ENCODE measurements at places on chromosomes 7 and 10.

GRCh38 chr7:28804990-28805389 lies 153.1 kb downstream of the TRIL start:
- DNase-seq: peak; percentile 55

DNA sequence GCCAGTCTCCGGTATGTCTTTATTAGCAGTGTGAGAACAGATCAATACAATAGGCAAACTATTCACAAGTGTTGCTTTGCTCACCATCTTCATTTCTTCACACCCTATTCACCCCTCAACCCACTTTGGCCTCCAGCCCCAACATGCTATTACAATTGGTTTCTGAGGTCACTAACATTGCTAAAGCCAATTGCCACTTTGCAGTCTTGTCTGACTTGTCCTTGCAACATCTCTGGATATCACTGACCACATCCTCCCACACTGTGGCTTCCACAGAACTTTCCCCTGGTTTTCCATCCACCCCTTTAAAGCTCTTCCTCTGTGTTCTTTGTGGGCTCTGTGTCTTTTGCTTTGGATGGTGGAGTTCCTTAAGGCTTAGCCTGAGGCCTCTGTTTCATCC lies 5.2 kb upstream of the APBB1IP start:
- no peak for DNase-seq

DNA sequence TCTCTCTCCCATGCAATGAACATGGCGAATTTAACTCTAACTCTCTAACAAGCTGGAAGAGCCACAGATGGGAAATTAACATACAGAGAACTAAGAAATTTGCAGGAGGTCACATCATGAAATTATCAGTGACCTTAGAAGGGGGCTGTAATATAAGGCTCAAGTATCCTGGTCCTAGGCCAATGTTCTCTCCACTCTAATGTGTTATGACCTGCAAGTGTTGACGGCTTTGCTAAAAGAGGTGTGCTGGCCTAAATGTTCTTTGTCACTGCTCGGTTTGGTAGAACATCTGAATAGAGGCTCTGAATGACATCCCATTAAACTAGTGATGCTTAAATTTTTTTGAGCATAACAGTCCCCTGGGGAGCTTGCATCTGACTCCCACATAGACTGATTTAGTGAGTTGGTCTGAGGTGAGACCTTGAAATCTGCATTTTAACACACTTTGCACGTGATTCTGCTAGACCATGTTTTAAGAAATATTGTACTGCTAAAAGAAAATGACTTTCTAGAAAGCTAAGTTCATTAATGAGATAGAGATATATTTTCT lies 129.3 kb downstream of the GFRA1 start:
- no peak for DNase-seq

DNA sequence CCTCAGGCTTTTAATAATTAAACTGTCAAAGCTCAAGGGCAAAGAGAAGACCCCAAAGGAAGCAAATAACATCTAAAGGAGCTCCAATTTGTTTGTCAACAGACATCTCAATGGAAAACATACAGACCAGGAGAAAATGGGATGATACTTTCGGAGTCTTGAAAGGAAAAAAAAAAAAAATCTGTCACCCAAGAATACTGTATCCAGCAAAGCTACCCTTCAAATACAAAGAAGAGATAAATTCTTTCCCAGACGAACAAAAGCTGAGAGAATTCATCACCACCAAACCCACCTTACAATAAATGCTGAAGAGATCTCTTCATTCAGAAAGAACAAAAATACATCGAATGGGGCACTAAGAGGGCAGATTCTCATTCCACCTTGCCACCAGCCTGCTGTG lies 232.8 kb downstream of the PTPRN2 start:
- no peak for DNase-seq

DNA sequence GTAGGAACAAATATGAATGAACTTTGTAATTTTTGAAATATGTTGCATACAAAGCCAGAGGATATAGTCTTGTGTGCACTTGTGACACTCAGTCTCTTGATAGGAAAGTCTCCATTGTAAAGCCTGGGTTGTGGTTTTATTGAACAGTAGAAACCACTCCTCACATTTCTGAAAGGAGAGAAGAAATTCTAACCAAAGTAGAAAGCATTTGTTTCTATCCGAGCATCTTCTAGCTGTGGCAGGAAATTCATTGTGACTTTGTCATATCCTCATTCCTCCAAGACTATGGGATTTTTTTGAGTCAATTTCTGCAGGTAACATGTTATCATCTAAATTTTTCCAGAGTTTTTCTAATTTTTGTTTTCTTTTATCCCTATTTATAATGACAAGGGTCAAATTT lies 55.5 kb upstream of the NCF1 start:
- DNase-seq: no peak

DNA sequence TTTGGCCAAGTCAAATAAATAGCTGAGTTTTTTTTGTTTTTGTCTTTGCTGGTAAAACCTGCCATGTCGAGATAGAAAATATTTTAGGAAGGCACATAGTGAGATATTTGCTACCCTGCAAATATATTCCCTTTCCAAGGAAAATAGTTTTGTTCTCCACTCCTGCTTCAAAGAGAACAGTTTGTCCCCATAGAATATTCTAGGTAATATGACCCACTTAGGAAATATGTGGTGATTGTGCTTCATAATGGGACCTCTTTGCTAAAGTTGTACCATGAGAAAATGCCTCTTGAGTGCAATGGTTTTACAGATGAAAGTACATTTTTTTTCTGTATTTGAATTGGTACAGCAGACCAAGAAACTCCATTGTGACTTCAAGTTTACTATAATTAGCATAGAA lies 41.6 kb downstream of the SMNDC1 start:
- no peak for DNase-seq

- DNase-seq: no peak
Observed at GRCh38 chr10:119801176-119801575, 71.5 kb downstream of the MCMBP start.

DNA sequence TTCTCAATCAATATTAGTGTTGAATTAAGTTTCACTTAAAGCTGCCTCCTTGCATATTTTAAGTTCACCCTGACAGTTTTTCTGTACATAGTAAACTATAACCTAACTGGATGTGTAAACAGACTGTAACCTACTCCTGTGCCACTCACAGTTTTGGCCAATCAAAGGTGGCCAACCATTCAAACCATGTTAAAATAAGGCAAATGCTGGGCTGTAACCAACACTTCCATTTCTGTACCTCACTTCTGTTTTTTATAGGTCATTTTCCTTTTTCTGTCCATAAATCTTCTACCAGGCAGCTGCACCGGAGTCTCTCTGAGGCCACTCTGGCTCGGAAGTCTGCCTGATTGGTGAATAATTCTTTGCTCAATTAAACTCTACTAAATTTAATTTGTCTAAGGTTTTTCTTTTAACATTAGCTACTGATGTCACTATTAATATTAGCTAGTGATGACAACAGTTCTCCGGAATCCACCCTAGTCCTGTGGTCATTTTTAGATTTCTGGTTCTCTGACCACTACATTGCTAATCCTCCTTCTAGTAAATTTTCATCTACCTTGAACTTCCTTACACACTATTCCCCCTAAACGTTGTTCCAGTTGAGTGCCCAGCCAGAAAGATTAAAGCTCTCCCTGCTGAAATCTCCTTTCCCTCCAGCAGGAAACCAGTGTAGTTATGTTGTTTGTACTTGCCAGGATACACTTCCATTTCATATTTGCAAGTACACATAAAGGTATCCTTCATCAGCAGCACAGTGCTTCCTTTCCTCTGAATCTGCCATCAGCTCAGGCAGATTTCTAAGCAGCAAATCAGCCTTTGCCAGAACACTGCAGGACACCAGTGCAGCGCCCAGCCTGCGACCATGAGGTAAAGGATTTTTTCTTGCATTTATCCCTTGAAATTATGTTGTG lies 18.6 kb upstream of the IFIT2 start:
- no peak for DNase-seq

- no peak for DNase-seq
Observed at GRCh38 chr7:77954773-77955555, 156.4 kb downstream of the PHTF2 start.

DNA sequence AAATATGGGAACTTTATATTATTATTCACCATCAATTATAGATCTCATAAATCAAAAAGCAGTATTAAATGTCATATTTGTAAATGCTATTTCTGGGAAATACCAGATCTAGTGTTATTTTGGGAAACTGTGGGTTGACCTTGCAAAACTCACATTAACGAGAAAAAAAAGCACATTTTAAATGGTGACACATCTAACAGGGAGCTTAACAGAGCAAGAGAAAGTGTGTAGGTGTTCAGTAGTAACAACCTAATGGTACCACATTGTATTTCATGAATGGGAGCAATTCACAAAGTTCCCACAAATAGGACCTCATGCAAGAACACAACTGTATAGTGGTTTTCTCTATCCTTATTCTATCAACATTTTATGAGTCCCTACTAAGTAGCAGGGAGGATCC lies 26.2 kb upstream of the HDAC9 start:
- no peak for DNase-seq

DNA sequence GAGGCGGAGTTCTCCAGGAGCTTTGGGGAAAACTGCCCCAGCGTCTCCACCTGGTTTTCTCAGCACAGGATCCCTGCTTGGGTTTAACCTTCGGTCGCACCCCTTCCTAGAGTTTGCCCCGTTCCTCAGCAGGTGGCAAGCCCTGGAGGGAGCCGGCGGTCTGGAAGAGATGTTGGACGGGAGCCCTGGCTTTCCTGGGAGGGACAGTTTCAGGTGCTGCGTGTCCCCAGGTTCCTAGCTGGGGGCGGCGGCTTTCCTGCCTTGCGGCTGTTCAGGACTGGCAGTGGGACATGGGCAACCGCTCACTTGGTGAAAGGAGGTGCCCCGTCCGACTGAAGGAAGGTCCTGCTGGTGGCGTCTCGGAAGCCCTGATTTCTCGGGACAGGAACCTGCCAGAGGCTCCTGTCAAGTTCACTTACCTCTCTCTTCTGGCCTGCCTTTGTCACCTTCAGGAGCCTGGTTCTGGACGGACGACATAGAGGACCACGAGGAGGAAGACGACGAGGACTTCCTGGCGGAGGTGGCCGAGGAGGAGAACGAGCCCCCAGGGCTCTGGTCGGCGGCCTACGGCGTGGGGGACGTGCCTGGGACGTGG lies 14.8 kb downstream of the ZNF316 start:
- DNase-seq: no peak

GRCh38 chr10:90751107-90751997 lies 106.5 kb downstream of the HTR7 start:
- peak; percentile 5 for DNase-seq

DNA sequence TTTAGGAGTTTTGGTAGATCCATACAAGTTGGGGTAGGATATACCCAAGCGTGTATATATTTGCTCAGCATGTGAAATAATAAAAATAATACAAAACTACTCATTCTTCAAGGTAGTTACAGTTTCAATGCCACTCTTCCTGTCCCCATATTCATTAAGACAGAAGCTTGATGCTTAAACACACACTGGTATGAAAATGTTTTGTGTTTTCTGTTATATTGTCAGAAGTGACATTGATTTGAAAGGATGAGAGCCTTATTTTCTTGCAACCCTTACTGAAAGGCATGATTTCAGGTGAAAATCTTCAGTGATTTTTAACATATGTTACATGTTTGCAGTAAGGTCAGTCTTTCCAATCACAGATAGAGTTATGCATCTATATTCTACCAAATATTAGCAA lies 233.6 kb downstream of the TRIL start:
- no peak for DNase-seq

- no peak for DNase-seq
Observed at GRCh38 chr10:60299961-60300883, 89.5 kb downstream of the ANK3 start.

- peak; percentile 5 for DNase-seq
Observed at GRCh38 chr10:132806110-132806509, 20.2 kb upstream of the NKX6-2 start.

DNA sequence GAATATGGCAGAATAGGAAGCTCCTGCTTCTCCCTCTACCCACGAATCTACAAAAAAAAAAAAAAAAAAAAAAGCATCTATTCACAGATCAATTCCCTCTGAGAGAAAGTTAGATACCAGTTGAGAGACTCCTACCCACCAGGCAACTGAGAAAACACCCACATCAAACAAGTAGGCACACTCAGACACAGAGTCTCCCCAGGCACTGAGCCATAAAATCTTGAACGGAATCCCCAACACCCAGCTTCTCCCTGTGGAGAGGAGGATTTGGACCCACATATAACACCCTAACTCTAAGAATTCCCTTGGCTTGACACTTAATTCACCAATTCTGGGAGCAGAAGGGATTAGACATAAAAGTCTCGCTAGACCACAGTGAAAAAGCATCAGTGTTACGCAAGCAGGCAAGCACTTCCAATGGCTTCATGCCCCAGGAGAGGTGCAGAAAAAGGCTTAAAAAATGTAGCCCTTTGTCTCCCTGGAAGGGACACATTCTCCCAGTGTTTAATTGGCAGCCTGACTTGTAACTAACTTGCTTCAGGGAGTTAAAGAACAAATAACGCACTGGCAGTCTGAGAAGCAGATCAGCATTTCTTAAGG lies 192.2 kb downstream of the ELAPOR2 start:
- no peak for DNase-seq

- DNase-seq: no peak
Observed at GRCh38 chr7:138295049-138295637, 164.9 kb upstream of the TRIM24 start.

DNA sequence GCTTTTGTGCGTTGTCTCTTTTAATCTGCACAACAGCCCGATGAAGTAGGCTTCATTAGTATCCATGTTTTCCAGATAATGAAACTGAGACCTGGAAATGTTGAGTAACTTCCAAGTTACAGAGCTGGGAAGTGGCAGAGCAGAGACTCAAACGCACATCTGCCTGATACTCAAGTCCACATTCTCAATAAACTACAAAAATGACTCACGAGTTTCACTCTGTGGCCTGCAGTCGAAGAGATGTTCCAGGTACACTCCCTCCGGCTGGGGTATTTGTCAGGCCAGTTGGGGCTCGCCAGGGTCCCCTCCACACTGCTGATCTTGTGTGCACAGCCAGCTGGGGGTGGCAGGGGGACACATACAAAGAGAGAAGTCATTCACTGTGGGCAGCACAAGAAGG lies 17.7 kb upstream of the OPALIN start:
- no peak for DNase-seq

- DNase-seq: no peak
Observed at GRCh38 chr7:140605337-140605736, 35.3 kb downstream of the DENND2A start.

DNA sequence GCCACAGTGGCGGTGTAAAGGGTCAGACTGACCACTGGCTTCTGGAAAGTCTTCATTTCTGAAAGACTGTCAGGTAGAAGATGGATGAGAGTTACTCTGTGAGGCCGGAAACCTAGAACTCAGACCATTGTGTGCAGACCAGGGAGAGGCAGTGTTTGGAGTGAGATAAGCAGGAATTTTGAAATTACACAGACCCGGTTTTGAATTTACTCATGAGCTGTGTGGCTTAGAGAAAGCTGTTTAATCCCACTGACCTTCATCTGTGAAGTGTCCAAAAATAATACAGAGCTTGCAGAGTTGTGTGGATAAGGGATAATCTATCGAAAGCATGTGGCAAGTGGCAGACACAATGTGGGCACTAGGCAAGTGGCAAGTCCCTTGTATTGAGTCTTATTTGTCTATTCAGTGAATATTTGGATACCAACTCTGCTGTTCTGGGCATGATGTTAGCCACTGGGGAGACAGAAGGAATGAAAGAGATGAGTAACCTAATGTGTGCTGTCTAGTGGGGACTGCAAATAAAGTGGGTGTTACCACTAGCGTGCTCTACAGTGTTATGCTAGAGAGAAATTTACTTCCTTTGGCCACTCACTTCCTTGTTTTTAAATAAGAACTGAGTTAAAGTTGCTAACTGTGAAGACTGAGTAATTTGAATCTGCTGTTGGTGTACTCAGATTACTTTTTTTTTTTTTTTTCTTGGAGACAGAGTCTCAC lies 69.4 kb downstream of the KIAA1217 start:
- DNase-seq: no peak

GRCh38 chr10:114623661-114624294 lies 34.3 kb downstream of the ABLIM1 start:
- peak; percentile 69 for DNase-seq
